ENCODE measurements at places on chromosomes 6 and 20.

DNA sequence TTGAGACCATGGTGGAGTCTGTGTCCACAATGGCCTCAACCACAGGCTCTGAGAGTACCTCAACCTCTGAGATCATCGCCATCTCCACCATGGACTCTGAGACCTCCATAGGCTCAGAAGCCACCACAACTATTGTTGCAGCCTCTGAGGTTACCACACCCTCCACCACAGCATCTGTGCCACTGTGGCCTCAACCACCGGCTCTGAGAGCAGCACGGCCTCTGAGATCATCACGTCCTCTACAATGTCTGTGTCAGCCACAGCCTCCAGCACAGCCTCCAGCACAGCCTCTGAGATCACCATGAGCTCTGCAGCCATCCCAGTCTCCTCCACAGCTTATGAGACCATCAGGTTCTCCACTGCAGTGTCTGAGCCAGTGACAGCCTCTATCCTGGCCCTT lies 19.4 kb upstream of the MUC21 start:
- DNase-seq = no peak

DNA sequence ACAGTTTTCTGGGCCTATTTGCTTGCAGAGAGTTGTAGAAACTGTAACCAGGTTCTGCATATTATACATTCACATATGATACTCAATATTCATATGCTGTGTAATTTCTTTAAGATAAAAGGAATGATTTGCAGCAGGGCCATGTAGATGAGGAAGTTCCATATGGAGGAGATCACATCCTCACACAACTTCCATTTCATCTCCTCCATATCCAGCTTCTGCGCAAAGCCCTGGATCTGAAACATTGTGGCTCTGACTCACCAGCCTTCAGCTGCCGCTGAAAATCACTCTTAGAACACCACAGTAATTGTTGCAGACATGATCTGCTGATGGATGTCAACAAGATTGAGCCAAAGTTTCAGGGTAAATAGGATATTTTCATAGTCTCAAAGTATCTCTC lies 57.7 kb downstream of the PXDC1 start:
- DNase-seq = no peak

DNA sequence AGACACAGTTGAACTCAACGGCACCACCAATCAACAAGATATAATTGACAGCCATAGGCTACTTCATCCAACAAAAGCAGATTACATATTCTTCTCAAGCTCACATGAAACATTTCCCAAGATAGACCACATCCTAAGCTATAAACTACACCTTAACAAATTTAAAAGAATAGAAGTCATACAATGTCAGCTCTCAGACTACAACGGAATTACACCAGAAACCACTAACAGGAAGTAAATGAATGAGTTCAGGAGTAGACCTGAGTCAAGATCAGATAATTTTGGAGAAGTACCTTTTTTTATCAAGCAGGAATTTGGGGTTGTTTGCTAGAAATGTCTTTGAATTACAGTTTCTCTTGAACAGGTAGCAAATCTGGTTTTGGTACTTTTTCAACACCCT lies 237.8 kb downstream of the TBX18 start:
- no peak for DNase-seq

- DNase-seq = peak; percentile 90
Measured at GRCh38 chr20:62156592-62157386, 13.2 kb downstream of the SS18L1 start.

DNA sequence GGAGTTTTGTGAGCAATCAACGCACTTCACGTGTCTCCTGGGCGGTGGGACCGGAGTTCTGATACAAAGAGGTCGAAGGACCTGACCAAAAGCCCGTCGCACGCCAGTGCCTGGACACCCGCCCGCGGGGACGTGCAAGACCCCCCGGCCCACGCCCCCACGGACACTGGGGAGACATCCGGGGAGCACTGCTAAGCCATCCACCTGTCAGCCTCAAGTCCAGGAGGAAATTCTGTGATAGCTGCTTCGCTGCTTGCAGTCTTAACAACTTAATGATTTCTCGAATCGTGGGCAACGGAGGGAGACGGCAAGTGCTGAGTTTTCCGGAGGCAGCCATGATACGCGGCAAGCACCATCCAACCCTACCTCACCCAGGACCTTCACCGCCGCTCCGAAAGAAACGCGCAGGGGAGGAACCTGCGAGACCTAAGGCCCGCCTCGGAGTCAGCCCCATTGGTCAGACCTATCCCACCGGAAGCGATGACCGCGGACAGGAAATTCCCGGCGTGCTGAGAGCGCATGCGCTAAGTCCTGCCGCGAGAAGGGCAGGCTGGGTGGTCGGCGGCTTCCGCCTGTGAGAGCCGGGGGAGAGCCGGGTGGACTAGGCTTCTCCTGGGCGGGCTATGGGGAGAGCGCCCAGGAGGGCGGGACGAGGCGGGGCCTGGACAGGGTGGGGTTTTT lies at the start of gene TFB1M:
TSS of gene TFB1M (minus strand) at position 393 of the 681 bp plus-strand sequence. CDS start at position 337, 56 bp downstream.
- peak; percentile 94 for DNase-seq

All from D341Med (cell line).